Psoas muscle (tissue), 8 donors: ENCODE measurements at places on chromosomes 5 and 9. TPM values are rescaled to one million over a fixed set of nuclear protein-coding genes. Genes with fewer than 3 reads are reported as not detected.
A peak's percentile ranks its signal among the peaks of the same experiment; 100 is the strongest.

Gene AK8
- total RNA-seq = not detected

- DNase-seq = no peak
Measured at GRCh38 chr5:29380029-29380428, 1813.5 kb upstream of the CDH6 start.

Gene CDH9
- total RNA-seq = not detected

DNA sequence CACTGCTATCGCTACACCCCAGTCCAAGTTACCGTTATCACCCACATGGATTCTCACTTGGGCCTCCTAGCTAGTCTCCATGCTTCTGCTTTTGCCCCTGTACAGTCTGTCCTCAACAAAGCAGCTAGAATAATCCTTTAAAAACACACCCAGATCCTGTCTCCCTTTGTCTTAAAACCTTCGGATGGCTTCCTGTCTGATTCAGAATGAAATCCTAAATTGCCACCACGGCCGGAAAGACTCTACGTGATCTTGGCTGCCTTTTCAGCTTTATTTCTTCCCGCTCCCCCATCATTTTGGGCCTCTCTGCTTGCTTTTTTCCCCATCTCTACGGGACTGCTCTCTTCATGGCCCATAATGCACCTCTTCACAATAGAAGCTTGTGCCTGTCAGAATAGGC, 33.4 kb downstream of the GDNF start:
- no peak for DNase-seq

DNA sequence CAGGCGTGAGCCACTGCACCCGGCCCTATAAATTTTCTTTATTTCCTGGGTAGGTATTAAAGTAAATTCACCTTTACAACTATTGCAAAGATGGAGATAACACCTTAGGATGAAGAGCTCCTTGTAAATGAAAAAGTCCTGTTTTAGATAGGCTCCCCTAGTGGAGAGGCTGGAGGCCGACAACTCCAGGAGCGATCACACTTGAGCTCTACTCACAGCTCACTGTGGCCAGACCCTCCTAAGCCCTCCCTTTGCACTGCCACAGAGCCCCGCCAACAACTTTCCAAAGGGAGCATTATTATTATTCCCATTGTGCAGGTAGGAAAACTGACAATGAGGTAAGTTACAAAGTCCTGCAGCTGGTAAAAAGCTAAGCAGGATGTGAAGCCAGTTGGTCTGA, 139.1 kb upstream of the ERCC6L2 start:
- no peak for DNase-seq

Gene IL17B
- total RNA-seq = 0.58 TPM

Gene TRIP13
- 0.71 TPM for total RNA-seq

GRCh38 chr5:132406144-132406783, 36.8 kb downstream of the SLC22A5 start:
- DNase-seq = no peak

DNA sequence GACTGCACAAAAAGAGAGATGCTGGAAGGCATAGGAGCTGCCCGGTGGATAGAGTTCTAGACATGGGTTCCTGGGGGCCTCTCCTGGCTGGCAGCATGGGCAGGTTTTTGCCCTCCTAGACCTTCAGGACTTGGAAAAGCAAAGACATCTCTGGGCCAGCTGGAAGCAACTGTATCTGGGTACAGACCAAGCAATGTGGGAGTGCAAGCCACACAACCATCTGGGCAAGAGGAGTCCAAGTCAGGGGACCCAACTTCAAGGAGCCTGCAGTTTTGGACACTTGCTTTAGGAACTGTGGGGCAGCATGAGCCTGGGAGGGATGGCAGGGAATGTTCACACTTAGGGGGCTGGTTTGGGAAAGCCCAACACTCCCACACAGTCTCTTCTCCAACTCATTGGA, 323.3 kb downstream of the GADD45G start:
- no peak for DNase-seq

- DNase-seq = no peak
Measured at GRCh38 chr9:115507148-115507547, 389.2 kb upstream of the TNC start.

GRCh38 chr9:127919253-127919815, 2.5 kb upstream of the ST6GALNAC4 start:
- DNase-seq = peak; percentile 94

DNA sequence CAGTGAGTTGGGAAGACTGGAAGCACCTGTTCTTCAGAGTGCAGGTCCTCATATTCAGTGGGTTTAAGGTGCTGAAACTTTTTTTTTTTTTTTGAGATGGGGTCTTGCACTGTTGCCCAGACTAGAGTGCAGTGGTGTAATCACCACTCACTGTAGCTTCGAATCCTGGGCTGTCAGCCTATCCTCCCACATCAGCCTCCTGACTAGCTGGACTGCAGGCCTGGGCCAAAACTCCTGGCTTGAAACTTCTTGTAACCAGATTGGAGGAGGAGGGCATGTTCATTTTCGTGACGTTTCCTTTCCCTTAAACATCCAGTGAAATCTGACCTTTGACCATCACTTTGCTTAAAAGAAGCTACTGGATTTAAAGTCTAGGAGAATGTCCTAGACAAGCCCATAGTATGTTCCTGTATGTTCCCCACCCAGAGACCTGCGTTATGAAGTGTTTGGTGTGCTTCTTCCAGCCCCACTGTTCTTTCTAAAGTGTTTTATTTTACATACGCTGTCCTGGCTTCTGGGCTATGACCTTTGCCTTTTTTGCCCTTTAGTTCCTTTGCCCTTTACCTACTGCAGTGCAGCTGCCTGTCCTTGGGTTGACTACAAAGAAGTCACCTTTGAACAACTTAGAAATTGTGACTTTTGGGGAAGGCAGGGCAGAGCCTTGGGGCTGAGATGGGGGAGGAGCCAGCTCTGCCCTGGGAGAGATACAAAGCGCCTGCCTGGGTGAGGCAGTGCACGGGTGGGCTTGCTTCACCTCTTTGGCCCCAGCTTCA, 18.4 kb downstream of the TENT4A start:
- no peak for DNase-seq

GRCh38 chr9:5425006-5425628, 12.6 kb downstream of the PLGRKT start:
- no peak for DNase-seq

Gene SERINC5
- total RNA-seq = 2.7 TPM

DNA sequence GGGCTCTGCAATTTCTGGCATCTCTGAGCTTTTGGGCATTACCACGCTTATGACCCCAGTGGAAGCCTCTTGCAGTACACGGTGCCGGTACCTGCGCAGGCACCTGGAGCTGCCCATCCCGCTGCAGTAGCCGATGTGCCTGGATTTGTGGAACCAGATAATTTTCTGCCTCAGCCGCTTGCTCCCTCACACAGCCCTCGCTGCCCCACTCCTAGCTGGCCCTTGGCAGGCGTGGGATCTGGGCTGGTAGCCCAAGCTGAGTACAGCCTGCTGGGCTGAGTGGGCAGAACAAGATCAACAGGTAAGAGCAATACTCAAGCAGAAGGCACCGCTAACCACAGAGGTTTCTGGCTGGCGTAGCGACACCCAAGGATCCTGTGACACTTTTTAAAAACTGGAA, 1808.8 kb upstream of the ACO1 start:
- DNase-seq = no peak

Gene TNFSF8
- total RNA-seq = 1.6 TPM

Gene BARX1
- not detected for total RNA-seq

Gene MARCHF6
- 189 TPM for total RNA-seq

Gene SHC3
- 0.20 TPM for total RNA-seq

- no peak for DNase-seq
Measured at GRCh38 chr5:83249156-83249555, 171.8 kb downstream of the XRCC4 start.
